ENCODE measurements at places on chromosomes 11 and 22.

DNA sequence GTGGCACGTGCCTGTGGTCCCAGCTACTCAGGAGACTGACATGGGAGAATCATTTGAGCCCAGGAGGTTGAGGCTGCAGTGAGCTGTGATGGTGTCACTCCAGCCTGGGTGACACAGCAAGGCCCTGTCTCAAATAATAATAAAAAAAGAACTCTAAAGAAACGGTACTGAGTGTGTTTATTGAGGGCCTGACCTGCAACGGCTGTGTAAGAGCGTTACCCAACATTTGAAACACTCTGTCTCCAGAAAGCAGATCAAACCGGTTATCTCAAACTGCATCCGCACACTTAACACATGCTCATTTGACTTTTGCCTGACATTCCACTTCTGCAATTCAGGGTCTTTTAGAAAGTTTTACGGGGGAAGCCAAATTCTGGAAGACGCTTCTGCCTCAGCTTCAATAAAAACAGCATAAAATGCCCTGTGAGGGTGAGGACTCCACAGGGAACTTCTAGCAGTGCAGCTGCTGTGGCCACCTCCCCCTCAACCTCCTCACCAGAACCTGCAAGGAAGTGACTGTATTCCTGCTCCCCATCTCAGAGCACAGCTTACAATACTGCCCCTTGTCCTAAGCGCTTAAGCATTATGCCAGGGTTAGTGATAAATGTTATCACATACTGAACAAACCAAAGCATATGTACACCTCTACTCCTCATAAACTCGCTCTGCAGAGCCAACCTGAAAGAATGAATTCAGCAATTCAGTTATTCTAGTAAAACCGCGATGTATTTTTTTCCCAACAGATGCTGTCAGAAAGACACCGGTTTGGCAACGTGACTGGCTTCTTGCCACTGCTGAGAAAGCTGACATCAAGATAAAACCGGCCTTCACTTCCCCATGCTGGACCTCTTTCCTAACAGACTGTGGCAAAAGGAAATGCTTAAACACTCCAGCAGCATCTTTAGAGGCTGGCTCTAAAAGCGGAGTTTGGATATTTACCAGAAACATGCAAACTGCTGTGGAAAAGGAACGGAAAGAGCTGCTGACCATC is 52.2 kb downstream of the PRDM10 start:
- no peak for DNase-seq

- no peak for DNase-seq
These were observed 96.9 kb upstream of the PITPNB start for GRCh38 chr22:28015676-28016601.

- DNase-seq, result no peak
These were observed 3.9 kb upstream of the ARFGAP3 start for GRCh38 chr22:42860968-42861367.

- no peak for DNase-seq
These were observed 87.3 kb downstream of the KCNQ1 start for GRCh38 chr11:2531987-2532703.

GRCh38 chr22:39567135-39567946 is 3.2 kb upstream of the CACNA1I start:
- DNase-seq, result no peak

GRCh38 chr11:101862391-101863233 is 52.2 kb upstream of the CEP126 start:
- peak; percentile 63 for DNase-seq

DNA sequence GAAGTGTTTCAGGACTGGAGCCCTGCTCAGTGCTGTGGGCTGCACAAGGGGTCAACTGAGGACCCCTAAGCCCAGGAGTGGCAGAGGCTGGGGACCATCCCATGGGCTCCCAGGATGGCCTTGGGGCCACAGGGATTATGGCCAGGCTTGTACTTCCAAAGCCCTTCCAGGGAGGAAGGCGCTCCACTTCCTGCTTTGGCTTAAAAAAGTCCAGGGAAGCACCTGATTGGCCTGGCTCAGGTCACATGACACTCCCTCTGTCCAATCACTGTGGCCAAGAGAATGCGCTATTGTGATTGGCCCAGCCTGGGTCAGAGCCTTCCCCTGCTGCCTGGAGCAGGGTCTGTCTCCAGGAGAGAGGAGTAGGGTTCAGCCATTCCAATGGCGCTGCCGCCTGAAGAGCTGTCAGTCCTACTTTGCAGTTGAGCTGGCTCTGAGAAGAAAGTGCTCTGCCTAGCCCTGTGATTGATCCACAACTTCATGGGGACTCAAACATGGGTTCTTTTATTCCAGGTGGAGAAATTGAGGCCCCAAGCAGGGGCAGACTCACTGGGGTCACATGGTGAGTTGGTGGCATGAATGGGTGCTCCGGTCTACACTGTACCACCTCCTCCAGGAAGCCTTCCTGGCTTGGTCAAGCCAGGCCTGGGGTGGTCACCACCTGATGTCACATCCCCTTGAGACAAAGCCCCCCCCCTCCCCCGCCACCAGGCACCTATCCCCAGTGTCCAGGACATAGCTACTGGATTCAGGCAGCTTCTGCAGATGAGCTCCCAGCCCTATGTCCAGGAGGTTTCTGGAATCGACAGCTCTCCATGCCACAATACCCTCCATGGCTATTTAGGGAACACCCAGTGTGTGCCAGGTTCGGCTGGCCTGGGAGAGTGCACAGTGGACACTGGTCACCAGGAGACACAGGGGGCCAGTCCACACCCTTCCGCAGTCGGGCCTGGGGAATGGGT is 48.2 kb downstream of the RTN4R start:
- DNase-seq, result no peak

- DNase-seq, result no peak
These were observed 7.0 kb upstream of the RDX start for GRCh38 chr11:110303414-110303826.

- DNase-seq, result no peak
These were observed 13.1 kb downstream of the MPPED1 start for GRCh38 chr22:43424666-43425630.

Data from NCI-H460 (cell line).